Activated effector memory CD4-positive, alpha-beta T cell treated with Interleukin-2 at 50 U/mL for 16 hours (primary cell): ENCODE measurements at places on chromosomes 7 and 10.

DNA sequence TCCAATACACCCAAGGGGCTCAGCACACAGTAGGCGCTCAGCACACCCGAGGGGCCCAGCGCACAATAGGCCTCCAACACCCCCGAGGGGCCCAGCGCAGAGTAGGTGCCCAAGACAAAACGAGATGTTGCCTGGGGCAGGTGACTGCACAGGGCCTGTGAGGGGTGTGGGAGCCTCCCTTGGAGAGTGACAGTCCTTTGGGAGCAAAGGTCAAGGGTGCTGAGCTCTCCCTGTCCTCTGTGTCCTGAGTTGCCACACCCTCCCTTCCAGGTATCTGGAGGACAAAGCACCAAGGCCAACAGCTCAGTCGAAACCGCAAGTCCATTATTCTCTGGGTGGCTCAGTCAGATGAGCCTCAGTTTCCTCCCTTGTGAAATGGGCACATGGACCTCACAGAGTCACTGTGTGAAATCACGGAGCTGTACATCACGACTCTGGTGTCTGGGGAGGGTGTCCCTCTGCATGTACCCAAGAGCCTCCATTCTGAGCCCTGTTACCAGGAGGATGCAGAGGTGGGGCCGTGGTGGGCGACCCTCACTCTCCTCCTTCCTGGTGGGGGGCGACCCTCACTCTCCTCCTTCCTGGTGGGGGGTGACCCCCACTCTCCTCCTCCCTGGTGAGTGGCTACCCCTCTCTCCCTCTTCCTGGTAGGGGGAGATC lies 81.3 kb downstream of the FOXL3 start:
- DNase-seq: no peak

- no peak for DNase-seq
Measured at GRCh38 chr10:17476073-17476472, 21.7 kb upstream of the ST8SIA6 start.

DNA sequence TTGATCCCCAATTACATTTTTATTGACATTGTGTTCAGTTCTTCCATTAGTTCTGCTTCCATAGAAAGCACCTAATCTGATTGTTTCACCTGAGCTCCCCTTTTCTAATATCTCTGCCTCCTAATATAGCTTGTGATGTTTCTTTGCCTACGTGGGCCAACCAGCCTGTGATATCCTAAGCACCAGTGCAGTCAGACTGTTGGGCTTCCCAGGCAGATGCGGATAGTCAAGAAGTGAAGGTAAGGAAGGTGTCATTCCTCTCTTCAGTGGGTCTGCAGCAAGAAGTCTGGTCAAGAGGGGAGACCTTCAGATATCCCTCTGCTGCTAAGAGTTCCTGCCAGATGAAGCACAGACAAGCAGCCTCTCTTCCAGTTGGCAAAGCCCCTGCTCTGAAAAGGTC lies 16.2 kb upstream of the DGKI start:
- DNase-seq: no peak

DNA sequence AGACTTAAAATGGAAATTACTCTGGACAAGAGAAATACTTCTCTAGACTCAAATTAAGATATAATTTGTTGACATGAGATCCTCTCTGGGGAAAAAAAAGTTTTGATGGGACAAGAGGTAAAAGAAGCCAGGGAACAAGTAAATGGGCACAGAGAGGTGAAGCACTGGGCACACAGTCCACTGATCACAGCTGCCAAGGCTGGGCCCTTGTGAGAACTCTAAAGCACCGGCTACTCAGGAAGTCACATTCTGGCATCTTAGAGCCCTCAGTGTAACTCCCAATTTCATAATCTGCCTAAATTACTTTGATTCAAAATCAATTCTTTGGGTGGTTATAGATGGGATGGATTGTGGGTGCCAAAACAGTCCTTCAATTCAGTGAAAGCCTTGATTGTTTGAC lies 123.2 kb upstream of the CACNA2D1 start:
- no peak for DNase-seq

DNA sequence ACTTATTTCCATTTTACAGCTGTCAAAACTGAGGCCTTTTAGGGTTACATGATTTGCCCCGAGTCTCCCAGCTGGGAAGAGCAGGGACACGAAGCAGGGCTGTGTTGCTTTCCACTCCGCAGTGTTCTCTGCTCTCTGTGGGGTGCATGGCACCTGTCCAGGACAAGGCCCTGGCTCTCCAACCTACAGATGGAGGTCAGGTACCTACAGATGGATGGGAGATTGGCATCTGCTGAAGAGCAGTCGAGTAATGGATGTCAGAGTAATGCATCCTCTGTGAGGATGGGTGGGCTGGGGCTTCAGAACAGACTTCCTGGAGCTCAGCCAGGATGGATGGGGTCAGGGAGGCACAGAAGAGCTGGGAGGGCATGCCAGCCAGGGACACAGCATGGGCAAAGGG lies 85.0 kb downstream of the EMX2 start:
- no peak for DNase-seq

DNA sequence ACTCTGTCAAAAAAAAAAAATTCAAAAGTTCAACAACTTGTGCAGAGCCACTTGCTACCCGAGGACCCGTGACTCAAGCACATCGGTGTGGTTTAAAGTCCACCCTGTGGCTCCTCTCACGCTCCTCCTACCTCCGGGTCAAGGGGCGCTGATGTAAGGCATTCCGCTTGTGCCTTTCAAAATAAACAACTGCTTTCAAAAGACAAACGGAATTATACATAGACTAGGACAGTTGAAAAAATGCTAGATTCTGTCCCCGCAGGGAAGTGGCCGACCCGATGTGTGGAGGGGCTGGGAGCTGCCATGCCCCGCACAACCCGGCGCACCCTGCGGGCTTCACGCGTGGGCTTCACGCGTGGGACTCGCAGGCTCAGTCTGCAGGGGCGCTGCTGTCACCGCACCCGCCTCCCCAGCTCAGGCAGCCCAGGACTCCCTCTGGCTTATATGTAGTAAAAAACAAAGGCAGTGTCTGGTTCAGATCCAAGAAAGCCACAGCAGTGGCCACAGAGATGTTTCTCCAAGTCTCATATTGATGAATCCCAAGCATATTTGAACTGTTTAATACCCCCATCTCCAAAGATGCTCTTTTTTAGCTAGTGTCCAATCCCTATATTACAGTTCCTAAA lies 239.7 kb upstream of the INHBA start:
- no peak for DNase-seq

- DNase-seq: no peak
Measured at GRCh38 chr10:9786576-9786975, 1231.1 kb upstream of the CELF2 start.

DNA sequence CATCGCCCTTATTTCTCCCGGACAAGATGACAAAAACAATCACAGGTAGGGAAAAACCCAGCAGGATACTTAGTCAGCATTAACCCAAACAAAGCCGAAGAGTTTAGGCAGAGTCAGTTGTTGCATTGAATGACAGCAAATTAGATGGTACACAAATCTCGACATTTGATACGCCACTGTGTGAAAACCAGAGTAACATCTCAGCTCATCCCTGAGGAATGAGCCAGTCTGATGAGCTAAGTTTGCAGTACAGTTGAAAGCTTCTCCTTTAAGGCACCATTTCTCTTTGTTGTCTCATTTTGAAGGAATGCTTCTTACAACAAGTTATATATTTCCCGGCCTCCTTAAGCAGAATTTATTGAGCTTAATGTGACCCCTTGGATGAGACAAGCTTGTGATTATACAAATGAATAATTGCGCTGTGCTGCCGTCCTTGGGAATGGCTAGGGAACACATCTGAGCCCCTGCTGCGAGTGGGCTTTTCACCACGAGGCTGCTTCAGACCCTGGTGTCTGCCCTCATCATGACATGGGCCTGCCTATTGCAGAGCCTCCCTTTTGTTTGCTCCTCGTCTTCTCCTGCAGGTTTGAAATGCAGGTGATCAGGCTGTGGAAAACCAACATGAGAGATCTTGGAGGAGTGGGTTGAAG lies 137.3 kb downstream of the CELF2 start:
- DNase-seq: no peak

- no peak for DNase-seq
Measured at GRCh38 chr10:18145652-18146051, 5.4 kb downstream of the CACNB2 start.

- DNase-seq: no peak
Measured at GRCh38 chr7:150722431-150722931, 6.1 kb downstream of the GIMAP1 start.

- DNase-seq: no peak
Measured at GRCh38 chr10:127161482-127161881, 34.9 kb downstream of the INSYN2A start.

DNA sequence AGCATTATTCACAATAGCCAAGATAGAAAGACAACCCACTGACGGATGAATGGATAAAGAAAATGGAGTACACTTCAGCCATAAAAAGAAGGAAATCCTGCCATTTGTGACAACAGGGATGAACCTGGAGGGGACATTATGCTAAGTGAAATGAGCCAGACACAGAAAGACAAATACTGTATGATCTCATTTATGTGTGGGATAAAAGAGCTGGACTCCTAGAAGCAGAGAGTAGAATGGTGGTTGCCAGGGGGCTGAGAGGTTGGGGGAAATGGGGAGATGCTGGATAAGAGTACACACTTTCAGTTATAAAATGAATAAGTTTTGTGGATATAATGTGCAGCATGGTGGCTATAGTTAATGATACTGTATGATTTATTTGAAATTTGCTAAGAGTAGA lies 124.4 kb downstream of the SEC23IP start:
- DNase-seq: no peak

- DNase-seq: no peak
Measured at GRCh38 chr7:101488826-101489572, 126.3 kb downstream of the COL26A1 start.

DNA sequence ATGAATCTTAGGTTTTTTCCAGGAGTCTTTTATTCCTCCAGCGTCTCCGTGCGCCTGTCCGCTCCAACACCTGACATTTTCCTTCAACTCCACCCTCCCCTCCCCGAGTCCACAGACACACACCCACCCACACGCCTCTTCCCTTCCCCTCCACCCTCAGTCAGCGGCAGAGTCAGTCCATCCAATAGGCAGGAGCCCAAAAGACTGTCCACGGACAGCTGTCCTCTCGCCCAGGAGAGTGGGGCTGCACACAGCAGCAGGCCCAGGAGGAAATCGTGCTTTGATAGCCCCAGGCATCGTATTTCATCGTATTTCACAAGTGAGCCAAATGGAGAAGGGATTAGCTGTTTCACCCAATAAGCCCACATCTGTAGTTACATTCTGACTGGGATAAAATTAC lies 285.1 kb downstream of the ZEB1 start:
- DNase-seq: no peak

DNA sequence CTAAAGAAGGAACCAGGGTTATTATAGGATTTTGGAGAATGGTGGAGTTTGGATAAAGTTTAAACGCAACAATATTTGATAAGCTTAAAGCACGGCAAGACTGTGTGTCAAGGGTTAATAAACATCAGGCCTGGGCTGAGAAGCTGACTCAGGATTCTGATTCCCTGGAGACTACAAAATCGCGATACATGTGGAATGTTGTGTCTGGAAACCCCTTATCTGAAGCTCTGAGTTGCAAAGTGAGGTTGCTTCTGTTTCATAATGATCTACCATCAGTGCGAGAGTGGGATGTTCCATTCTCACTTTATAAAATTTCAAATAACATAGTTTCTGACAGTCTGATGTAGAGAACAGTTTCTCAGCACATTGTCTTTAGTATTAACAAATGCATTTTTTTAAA lies 7.8 kb downstream of the C1GALT1 start:
- no peak for DNase-seq

DNA sequence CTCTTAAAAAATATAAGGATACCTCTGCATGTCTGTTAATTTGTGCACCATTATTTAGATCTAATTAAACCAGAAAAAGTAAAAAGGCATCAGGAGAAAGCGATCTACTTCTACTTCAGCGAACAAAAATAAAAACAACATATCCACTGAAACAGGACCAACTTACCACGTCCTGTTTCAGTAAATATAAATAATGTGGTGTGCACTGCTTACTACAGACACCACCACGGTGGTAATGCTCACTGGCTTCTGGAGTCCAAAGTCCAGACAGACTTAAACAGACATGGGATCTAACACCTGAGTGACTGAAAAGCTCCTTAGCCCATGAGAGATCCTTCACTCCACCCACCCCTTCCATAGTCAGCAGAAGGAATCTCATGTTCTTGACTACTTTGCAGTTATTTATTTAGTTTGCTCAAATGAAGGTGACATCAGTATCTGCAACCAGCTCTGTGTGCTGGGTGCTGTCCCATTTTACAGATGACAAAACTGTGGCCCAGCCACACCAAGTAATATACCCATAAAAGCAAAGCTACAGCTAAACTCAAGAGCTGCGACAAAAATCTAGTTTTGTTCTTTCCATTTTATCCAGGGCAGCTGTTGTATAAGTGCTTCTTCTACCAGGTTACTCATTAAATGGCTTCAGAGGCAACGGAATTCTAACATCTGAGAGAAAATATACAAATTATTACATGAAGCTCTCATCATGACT lies 62.1 kb upstream of the NCAPG2 start:
- no peak for DNase-seq

DNA sequence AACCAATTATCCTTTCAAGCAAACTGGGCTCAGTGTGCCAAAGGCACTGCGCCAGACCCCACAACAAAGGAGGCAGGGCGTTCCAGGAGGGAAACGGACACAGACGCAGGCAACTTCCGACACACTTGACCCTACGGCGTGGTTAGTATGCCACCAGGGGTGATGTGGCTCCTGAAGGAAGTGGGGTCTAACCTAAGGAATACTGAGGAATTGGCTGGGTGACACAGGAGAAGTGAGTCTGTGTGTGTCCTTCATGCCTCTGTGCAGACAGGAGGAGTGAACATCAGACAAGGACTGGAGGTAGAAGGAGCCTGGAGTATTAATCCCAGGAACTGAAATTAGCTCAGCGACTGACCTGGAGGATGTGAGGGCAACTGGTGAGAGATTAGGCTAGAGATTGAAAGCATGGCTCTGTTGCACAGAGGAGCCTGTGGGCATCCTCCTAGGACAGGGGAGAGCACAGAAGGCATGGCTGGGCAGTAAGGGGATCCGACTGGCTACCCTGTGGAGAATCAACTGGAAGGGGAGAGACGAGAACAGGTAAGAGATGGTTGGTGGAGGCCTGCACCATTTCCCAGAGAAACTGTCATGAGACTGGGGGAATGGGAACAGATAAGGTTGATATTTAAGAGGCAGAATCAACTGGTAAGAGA lies 27.8 kb downstream of the GSDME start:
- DNase-seq: no peak

DNA sequence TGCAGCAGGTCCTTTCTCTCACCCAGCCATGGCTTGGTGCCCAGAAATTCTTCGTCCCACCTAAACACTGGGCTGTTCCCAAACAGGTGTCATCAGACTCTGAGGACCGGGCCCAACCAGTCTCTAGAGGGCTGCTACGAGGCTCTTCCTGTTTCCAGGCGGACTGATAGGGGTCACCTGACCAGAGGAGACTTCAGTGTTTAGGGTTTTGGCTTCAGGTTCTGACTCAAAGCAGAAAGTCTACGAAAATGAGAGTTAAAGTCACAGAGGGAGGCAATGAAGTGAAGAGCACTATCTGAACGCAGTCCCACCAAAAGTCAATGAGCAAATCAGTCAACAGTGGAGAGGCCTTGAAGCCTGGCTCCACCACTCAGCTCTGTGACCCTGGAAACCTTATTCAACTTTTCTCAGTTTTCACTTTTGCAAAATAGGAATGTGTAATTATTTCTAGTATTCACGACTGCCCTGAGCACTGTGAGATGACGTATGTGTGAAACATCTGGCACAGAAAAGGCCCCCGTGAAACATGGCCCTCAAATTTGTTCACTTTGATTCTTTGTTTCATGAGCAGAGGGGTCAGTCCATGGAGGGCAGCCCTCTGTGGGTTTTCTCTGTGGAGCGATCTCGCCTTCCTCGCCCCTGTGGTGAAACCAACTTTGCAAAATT lies 189.9 kb upstream of the PDE1C start:
- no peak for DNase-seq

GRCh38 chr7:76359978-76360638 lies 1.3 kb upstream of the YWHAG start:
- no peak for DNase-seq

- DNase-seq: no peak
Measured at GRCh38 chr10:27884185-27884641, 114.7 kb downstream of the ODAD2 start.
